Activated B cell treated with CpG ODN at 0.5 μM for 24 hours (primary cell): ENCODE measurements at places on chromosomes 6 and 20.

GRCh38 chr6:159953091-159953601, 15.7 kb upstream of the IGF2R start:
- H3K36me3 ChIP-seq, result no peaks in the 10 kb centered on the region
- DNase-seq, result no peak
- H3K27ac ChIP-seq, result no peak overlapping the region

DNA sequence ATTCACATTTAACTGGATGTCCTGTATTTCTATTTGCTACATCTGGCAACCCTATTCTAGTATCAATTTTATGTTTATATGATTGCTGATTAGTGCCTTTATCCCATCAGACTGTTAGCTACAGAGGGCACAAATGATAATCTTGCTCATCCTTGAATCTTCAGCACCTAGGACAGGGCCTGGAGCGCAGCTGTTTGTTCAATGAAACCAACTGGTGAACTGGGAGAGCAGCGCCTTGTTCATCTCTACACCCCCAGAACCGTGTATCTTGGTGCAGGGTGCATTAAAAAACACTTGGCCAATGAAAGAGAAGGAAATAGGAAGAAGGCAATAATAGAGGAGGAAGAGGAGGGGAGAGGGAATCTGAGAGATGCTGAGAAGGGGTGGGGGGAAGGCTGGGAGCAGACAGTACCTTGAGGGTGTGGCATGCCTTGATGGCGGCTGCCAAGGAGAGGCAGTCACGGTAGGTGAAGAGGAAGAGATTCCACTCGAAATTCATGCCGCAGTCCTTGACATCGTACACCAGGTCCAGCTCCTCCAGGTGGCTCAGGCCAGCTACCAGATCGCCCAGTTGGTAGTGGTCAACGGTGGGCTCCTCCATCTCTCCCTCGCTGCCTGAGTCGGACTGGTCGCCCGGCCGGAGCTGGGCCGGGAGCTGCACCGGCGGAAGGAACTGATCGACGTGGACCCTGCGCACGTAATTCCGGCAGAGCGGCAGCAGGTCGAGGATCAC, 15.5 kb downstream of the TMEM151B start:
- H3K4me1 ChIP-seq, result no peaks in the 10 kb centered on the region
- no peak for DNase-seq
- no peak overlapping the region for H3K27ac ChIP-seq
- H3K36me3 ChIP-seq, result no peaks in the 10 kb centered on the region

DNA sequence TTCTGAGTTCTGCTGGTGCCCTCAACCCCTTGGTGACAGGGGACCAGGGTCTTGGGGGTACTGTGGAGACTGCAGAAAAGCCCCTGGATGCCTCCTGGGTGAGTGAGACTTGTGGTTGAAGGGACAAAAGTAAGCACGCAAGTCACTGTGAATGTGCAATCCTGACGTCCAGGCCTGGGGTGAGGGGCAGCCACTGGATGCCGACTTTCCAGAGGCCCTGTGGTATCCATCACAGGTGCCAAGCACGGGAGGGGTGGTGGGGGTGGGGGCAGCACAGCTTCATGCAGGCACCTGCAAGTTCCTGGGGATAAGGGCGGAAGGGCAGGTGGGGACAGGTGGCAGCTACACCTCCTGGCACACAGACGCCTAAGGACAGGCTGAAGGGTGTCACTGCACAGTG, 20.1 kb upstream of the UBE2V1 start:
- H3K27me3 ChIP-seq, result no peaks in the 10 kb centered on the region
- no peak for DNase-seq
- no peak overlapping the region for H3K27ac ChIP-seq

DNA sequence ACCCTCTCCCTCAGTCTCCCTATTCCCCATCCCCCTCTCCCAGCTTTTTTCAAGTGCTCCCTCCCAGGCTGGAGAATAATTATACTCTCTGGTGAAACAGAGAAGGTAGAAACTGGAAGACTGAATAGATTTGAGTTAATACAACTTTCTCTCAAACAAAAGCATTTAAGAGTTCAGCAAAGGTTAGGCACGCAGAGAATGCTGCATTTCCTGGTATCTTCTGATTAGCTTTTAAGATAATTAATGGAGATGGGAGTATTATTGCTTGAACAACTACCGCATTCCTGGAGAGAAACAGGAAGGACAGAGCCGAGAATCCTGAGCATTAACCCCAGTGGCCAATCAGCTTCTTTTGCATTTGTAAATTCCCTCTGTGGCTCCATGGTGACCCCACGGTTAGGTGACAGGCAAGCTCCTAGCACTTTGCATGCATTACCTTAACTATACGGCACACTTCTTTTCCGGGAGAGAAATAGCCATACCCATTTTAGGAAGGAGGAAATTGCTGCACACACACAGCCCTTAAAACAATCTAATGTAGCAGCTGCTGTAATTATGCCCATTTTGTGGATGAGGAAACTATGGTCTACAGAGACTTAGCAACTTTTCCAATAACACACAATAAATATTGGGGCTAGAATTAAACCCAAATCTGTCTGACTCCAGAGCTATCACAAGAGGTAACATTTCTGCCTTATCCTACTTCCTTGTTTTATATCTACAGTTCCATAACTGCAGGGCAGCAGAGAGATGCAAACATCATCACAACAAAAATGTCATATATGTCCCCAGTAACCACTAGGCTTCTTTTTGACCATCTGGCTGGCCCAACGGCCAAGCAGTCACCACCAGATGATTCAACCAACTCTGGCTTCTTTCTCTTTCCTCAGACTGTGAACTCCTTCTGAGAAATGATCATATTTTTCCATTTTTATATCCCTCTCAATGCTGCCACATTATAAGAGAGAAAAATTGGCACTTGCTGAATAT, 169.9 kb downstream of the CD24 start:
- H3K27me3 ChIP-seq, result no peaks in the 10 kb centered on the region
- H3K4me1 ChIP-seq, result peaks cover under 1% of the 10 kb centered on the region
- H3K27ac ChIP-seq, result no peak overlapping the region

- peaks cover 44% of the 10 kb centered on the region for H3K4me1 ChIP-seq
- H3K27me3 ChIP-seq, result no peaks in the 10 kb centered on the region
- peak overlapping the region; percentile 93 for H3K27ac ChIP-seq
- DNase-seq, result no peak
These were observed 10.4 kb downstream of the RPL7L1 start for GRCh38 chr6:42889815-42890214.

DNA sequence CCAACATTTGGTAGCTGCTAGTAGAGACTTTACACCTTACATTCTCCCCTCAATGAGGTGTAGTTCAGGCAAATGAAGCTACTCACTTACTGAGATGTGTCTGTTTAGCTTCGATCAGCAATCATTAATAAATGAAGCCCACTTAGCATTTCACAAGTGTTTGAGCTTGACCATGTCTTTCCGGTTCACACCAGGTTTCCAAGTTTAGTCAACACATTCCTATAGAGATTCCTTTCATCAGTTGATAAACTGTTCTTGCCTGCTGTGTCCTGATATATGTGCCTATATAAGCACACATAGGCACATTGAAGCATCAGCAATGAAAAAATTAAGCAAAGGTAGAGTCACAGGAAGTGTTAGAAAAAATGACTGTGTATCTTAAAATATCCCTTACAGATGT, 150.0 kb downstream of the BTBD3 start:
- no peaks in the 10 kb centered on the region for H3K4me1 ChIP-seq
- no peaks in the 10 kb centered on the region for H3K36me3 ChIP-seq
- H3K27me3 ChIP-seq, result no peaks in the 10 kb centered on the region
- no peak for DNase-seq
- no peak overlapping the region for H3K4me3 ChIP-seq

DNA sequence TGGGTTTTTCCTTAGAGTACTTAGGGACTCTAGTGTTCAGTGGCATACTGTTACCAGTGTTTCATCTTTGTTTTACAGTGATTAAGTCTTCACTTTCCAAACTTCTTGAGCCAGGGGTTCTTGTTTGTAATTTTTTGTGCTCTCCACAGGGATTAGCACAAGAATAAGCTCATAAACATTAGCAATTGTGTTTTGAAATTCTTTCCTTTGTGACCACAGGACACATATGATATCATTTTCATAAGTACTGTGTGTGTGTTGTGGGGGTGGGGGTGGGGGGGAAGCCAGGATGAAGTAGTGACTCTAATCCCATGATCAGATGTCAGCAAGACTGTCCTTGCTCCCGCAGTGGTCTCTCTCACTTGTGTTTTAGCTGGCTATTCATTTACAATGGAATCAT, 101.5 kb upstream of the SCP2D1 start:
- peaks cover 29% of the 10 kb centered on the region for H3K36me3 ChIP-seq
- no peak for DNase-seq
- H3K4me1 ChIP-seq, result peaks cover 3% of the 10 kb centered on the region
- no peak overlapping the region for H3K27ac ChIP-seq

GRCh38 chr6:168985705-168986104, 267.9 kb downstream of the THBS2 start:
- DNase-seq, result no peak
- no peak overlapping the region for H3K27ac ChIP-seq
- no peak overlapping the region for H3K4me3 ChIP-seq
- no peaks in the 10 kb centered on the region for H3K4me1 ChIP-seq

- no peaks in the 10 kb centered on the region for H3K4me1 ChIP-seq
- peaks cover 2% of the 10 kb centered on the region for H3K27me3 ChIP-seq
- H3K27ac ChIP-seq, result no peak overlapping the region
These were observed 614.6 kb downstream of the DHX35 start for GRCh38 chr20:39576771-39577170.

GRCh38 chr6:2196079-2196679, 49.2 kb downstream of the GMDS start:
- no peaks in the 10 kb centered on the region for H3K36me3 ChIP-seq
- no peaks in the 10 kb centered on the region for H3K27me3 ChIP-seq
- H3K4me3 ChIP-seq, result no peak overlapping the region
- no peak for DNase-seq

DNA sequence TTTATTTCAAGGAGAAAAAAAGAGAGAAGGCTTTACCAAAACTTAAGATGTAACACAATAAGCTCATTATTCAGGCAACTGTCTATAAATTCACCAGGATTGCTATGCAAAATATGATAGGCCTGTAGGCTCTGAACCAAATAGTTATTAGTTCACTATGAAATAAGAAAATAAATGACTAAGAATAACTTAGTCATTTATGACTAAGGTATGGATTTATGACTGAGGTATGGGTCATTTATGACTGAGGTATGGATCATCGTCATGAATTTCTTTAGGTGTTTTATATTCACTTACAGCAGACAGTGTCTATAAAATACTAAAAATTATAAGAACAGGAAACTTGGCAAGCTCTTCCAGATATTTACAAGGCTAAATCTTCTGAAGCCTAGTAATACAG, 52.1 kb upstream of the SNX9 start:
- H3K27me3 ChIP-seq, result no peaks in the 10 kb centered on the region
- peaks cover 64% of the 10 kb centered on the region for H3K4me1 ChIP-seq
- H3K4me3 ChIP-seq, result no peak overlapping the region
- no peak for DNase-seq

- peaks cover 12% of the 10 kb centered on the region for H3K27me3 ChIP-seq
- no peak for DNase-seq
- no peaks in the 10 kb centered on the region for H3K4me1 ChIP-seq
- no peaks in the 10 kb centered on the region for H3K36me3 ChIP-seq
- H3K4me3 ChIP-seq, result no peak overlapping the region
- no peak overlapping the region for H3K27ac ChIP-seq
These were observed 11.5 kb upstream of the BCAS4 start for GRCh38 chr20:50783390-50783789.

GRCh38 chr20:9535449-9535848, 21.1 kb downstream of the LAMP5 start:
- H3K36me3 ChIP-seq, result no peaks in the 10 kb centered on the region
- no peaks in the 10 kb centered on the region for H3K4me1 ChIP-seq
- H3K27me3 ChIP-seq, result peaks cover 7% of the 10 kb centered on the region
- H3K27ac ChIP-seq, result no peak overlapping the region

- H3K4me1 ChIP-seq, result no peaks in the 10 kb centered on the region
- H3K4me3 ChIP-seq, result no peak overlapping the region
- H3K36me3 ChIP-seq, result no peaks in the 10 kb centered on the region
- peaks cover 15% of the 10 kb centered on the region for H3K27me3 ChIP-seq
- no peak overlapping the region for H3K27ac ChIP-seq
These were observed 27.9 kb downstream of the UBD start for GRCh38 chr6:29531668-29532067.

GRCh38 chr6:111423960-111424846, 58.8 kb downstream of the REV3L start:
- peaks cover 17% of the 10 kb centered on the region for H3K36me3 ChIP-seq
- no peak overlapping the region for H3K4me3 ChIP-seq
- H3K27me3 ChIP-seq, result no peaks in the 10 kb centered on the region

GRCh38 chr20:25483431-25484132, 76.1 kb downstream of the GINS1 start:
- peaks cover 13% of the 10 kb centered on the region for H3K4me1 ChIP-seq
- no peaks in the 10 kb centered on the region for H3K36me3 ChIP-seq
- H3K27ac ChIP-seq, result no peak overlapping the region
- H3K4me3 ChIP-seq, result no peak overlapping the region

- DNase-seq, result no peak
- H3K4me1 ChIP-seq, result no peaks in the 10 kb centered on the region
- no peaks in the 10 kb centered on the region for H3K36me3 ChIP-seq
- no peak overlapping the region for H3K27ac ChIP-seq
- no peak overlapping the region for H3K4me3 ChIP-seq
- H3K27me3 ChIP-seq, result peaks cover 8% of the 10 kb centered on the region
These were observed 84.2 kb downstream of the ISM1 start for GRCh38 chr20:13305284-13305683.

DNA sequence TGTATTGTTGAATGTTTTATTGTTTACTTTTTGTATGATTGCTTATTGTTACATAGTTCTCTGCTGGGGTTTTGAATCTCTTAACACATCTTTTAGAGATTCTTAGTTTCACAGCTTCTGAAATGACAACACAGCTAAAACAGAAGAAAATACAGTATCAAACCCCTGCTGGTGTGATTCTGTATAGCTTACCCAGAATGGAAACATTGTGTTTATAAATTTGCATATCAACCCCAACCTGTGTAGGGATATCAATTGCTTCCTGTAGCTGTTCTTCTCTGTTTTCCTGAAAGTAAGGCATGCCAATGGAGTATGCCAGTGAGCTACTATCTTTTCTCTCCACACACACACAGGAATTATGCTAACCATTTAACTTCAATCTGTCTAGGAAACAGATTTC, 64.3 kb upstream of the ID4 start:
- H3K27ac ChIP-seq, result no peak overlapping the region
- no peaks in the 10 kb centered on the region for H3K36me3 ChIP-seq
- H3K4me1 ChIP-seq, result no peaks in the 10 kb centered on the region

DNA sequence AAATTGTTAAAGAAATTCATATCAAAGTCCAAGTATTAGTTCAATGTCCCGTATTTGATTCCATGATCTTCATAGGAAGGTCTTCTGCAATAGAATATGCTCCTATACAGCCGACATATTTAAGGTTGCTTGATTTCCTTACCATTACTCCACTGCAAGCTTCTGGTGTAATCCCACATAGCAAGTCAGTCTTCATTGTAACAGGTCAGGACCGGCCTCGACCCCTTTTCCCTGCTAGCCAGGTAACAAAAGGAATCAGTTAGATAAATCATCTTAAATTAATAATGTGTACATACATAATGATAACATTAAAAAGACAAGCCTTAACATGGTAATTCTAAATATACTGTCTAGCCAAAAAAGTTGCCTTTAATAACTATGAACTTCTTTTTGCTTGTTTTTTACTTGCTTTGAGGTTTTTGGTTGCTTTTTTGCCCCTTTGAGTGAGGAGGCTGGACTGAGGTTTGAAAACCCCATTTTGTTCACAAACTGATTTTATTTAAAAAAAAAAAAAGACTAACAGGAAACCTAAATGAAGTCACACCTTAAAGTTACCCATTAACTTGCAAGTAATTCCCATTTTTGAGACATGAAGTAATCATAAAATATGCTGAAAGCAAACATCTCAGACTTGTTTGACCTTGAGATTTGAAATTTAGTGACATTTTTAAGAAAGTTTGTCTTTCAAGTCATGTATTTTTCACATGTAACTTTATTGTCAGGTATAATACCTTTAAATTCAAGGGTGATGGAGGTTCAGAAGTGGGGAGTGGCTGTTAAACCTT, 19.2 kb upstream of the SNX14 start:
- no peaks in the 10 kb centered on the region for H3K27me3 ChIP-seq
- H3K4me1 ChIP-seq, result no peaks in the 10 kb centered on the region
- no peak overlapping the region for H3K4me3 ChIP-seq
